ENCODE measurements at places on chromosomes 6 and 20. TPM values are rescaled to one million over a fixed set of nuclear protein-coding genes. Genes with fewer than 3 reads are reported as not detected.

- no peak for DNase-seq
Measured at GRCh38 chr20:62887860-62888239, 26.2 kb upstream of the TCFL5 start.

GRCh38 chr6:126293891-126294524 lies 45.9 kb upstream of the CENPW start:
- DNase-seq: no peak

PNPLA1 gene
- polyA plus RNA-seq: 0.13 TPM

DNA sequence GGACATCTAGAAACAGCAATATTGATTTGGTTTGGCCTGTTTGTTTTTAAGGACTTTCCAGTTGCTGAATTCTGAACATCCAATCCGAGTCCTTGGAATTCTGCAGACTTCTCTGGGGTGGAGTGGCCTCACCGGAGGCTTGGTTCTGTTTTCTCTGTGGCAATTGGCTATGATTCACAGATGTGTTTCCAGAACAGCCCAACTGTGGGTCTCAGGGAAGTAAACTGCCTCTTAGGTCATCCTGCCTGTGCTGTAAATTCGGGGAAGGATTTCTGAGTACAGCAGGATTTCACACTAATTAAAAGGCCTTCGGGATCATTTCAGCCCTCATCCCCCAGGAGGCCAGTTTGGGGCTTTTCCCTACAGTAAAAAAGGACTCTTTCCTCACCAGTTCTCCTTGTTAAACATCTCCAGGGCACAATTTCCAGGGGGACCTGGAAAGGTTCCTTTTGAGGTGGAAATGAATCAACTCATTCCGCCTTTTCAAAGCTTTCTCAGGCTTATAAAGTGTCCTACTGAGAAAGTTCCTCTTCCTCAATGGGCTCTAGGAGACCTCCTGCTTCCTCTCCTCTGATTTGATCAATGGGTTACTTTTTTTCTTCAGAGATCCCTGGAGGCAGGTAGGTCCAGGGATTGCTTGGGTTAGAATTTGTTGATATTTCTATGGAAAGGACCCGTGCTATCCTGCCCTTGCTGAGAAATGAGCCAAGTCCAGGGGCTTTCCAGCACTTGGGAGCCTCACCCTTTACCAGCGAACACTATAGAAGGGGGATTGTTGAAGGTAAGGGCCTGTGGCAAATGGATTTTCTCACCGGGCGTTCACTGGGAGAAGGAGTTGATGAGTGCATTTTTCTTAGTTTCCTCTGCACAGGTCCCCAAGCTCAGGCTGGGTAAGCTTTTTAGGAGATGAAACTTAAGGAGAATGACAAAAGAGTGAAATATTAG lies 114.6 kb downstream of the CLIC5 start:
- no peak for DNase-seq

DNA sequence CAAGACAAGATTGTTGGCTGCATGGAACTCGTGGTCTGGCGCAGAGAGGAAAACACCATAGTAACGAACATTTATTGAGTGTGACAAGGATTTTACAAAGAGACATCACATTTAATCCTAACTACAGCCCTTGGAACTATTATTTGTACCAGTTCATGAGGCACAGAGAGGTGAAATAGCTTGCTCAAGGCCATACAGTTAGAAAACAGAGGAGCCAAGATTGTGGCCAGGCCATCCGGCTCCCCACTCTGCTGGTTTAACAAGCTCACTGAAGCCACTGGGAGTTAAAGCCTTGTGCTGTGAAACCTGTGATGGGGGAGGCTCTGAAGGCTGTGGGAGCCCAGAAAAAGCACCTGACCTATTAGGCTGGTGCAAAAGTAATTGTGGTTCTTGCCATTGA lies 74.9 kb upstream of the ZNFX1 start:
- no peak for DNase-seq

Data from right lung (tissue), 10 donors.